Memory B cell (primary cell): ENCODE measurements at places on chromosomes 13 and 19.

DNA sequence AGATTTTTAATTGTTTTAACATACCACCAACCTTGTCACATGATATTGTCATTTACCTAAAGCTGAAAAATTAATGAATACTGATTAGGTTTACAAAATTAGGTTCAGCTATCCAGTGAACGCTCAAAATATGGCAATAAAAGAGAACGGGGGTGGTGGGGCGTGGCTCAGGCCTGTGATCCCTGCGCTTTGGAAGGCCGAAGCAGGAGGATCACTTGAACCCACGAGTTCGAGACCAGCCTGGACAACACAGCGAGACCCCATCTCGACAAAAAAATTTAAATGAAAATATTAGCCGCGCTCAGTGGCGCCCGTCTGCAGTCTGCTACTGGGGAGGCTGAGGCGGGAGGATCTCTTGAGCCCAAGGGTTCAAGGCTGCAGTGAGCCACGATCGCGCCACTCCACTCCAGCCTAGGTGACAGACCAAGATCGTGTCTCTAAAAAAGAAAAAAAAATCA lies 516 bp upstream of the FAM32A start:
- DNase-seq = no peak

DNA sequence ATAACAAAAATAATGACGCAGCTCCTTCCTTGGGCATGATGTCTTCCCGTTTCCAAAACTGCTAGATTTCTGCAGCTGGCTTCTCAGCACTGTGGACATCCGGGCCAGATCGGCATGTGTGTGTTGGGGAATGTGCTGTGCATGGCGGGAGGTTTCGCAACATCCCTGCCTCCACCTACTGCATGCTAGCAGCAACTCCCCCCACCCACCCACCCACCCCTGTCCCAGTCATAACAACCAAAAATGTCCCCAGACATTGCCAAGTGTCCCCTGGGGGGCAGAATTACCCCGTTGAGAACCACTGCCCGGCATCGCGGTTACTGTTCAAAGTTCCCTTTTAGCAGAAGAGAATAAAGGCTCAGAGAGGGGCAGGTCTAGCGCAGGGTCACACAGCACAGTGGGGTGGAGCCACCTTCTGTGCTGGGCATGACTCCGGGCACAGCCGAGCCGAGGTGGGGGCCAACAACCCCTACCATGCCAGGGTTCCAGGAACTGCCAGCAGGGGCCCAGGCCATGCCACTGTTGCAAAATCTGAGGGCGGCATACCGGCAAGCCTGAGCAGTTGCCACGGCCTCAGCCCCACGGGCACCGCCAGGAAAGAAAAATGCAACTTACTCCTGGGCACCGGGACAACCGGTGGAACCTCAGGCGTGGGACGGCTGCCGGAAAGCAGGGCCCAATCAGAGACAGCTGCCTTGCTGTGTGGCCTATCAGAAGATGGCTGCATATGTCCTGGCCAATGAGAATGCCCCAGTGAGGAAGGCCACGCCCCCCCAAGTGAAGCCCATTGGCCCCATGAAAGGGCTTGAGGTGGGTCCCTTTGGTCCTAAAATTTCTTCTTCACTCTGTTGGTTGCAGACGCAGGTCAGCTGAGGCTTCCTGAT lies 22.5 kb upstream of the NFIC start:
- no peak for DNase-seq

DNA sequence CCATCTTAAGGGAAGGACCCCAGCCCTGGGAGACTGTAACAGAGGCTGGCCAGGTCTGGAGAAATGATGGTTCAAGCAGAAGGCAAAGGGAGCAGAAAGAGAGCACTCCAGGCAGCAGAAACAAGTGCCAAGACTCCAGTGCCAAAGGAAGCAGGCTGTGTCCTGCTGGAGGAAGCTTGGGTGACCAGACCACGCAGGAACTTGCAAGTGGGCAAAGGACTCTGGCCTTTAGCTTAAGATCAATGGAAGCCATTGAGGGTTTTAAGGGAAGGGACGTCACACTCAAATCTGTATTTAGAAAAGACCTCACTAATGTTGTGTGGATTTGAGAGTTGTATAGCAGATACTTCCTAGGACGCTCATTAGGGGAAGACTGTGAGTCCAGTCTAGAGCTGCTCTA lies 95.5 kb downstream of the MIPEP start:
- DNase-seq = no peak

DNA sequence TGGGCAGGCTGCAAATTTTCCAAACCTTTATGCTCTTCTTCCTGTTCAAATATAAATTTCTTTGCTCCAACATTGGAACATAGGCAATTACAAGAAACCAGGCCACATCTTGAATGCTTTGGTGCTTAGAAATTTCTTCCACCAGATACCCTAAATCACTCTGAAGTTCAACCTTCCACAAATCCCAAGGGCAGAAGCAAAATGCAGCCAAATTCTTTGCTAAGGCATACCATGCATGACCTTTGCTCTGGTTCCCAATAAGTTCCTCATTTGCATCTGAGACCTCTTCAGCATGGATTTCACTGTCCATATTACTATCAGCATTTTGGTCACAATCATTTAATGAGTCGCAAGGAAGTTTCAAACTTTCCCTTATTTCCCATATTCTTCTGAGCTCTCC lies 130.9 kb downstream of the DIAPH3 start:
- no peak for DNase-seq

DNA sequence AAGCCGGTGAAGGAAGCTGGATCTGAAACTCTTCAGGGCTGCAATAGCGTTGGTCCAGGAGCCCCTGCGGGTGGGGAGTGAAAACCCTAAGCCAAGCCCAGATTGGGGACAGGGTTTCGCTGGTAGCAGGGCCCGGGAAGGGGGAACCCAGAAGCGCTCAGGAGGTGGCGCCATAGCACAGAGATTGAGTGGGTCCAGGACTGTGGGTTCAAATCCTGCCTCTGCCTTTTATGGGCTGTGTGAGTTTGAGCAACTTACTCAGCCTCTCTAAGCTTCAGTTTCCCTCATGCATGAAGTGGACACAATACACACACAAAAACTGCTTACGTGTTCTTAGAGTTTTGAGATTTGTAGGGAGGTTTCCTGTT lies 8.3 kb upstream of the SYCN start:
- DNase-seq = no peak

- DNase-seq = no peak
These were observed 34.0 kb downstream of the IGFL3 start for GRCh38 chr19:46090444-46090843.

- no peak for DNase-seq
These were observed 22.2 kb downstream of the PCID2 start for GRCh38 chr13:113186061-113186900.

DNA sequence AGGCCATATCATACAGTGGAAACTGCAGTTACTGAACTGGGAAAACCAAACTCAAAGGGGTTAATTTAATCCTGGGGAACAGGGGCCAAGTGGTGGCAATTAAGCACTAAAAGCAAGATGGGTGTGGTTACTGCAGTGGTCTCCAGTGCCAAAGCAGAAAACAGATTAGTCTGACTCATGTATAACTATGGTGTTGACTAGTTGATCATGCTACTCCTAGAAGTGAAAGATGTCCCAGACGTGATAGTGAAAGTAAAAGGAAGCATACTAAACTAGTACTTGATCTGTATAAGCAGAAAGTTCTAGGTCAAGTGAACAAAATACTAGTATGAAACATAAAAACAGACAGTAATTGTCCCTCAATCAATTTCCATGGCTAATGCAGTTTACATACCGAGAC lies 360.0 kb upstream of the SLITRK5 start:
- no peak for DNase-seq

DNA sequence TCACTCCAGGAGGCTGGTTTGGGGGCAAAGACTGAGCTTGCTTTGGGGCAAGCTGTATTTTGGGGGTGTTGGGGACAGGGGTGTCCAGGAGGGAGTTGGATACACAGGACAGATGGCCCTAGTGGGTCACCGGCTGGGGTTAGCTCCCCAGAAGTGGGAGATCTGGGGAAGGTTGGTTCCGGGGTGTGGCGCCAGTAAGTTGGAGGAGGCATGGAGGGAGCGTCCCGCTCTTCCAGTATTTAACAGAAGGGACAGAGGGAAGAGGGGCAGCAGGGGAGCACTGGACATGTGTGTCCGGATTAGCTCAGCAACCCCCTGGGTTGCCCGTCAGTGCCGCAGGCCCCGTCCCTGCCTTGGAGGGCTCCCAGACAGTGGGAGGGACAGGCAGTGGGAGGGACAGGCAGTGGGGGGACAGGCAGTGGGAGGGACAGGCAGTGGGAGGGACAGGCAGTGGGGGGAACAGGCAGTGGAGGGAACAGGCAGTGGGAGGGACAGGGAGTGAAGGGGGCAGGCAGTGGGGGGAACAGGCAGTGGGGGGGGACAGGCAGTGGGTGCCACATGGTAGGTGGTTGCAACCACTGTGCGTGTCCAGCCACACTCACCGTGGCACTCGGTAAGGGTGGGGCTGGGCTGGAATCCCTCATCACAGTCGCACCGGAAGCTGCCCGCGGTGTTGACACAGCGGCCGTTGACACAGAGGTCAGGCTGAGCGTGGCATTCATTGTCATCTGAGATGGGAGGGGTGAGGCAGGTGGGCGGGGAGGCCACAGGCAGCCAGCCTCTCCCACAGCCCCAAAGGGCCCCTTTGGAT lies 33.2 kb downstream of the CCL25 start:
- DNase-seq = no peak

DNA sequence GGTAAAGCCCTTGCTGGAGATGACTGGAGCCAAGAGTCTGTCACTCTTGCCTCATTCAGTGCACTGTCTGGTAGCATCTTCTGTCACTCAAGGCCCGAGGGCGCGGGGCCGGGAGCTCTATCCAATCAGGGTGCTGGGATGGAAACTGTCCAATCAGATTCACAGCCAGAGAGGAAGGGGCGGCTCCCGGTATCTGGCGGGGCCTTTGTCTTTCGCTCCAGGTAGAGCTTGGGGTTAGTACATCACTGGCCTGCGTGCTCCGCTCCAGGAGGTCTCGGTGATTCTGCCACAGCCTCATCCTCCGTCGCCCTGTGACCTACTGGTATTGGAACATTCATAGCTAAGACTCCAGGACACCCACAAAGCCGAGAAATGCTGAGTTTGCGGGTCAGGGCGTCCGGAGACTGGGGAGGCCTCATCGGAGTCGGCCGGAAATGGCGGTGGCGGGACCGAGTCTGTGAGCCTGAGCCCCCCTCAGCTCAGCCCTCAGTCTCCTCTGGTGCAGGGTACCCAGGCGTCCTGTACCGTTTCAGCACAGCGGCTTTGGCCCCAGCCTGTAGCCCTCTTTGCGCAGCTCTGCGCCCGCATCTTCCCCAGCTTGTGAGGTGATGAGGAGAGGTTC lies 20.6 kb upstream of the ZNF430 start:
- peak; percentile 90 for DNase-seq

DNA sequence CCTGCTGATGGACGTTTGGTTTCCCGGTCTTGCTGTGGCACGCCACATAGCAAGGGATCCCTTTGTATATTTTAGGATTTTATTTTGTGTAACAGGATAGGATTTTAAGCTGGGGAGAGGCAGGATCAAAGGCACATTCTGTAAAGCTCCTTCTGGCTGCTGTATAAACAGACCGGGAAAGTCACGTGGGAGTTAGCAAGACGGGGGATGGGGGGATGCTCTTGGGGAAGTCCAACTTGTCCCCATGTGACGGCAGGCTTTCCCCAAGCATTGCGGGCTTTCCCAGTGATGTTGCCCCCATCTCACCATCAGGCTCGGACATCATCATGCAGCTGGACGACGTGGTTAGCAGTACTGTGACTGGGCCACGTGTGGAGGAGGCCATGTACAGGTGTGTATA lies 5.8 kb downstream of the QTRT1 start:
- no peak for DNase-seq

- peak; percentile 23 for DNase-seq
These were observed 10.0 kb downstream of the COL5A3 start for GRCh38 chr19:10000171-10000826.

DNA sequence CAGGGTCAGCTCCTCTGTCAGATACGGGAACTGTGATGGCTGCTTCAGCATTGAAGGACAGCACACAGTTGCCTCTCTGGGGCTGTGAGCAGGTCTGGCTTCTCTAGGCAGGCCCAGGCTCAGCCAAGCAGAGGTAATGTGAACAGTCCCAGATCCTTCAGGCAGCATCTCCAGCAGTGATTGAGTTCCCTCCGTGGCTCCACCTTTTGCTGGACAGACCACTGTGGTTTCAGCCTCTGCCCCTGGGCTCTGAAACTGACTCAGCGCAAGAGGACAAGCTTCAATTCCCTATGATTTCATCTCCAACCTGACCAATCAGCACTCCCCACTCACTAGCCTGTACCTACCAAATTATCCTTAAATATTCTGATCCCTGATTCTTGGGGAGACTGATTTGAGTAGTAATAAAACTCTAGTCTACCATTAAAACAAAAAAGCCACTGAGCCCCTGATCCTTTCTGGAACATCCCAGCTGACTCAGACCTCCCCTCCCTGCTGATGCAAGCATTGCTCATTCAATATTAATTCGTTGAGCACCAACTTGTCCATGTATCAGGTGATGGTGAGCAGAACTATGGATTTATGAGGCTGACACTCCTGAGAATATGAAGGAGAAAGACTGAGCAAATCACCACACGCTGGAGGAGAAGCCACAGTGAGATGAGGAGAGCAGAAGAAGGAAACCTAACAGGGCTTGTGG lies 16.7 kb downstream of the GSX1 start:
- no peak for DNase-seq

- DNase-seq = no peak
These were observed 9.5 kb downstream of the GAS6 start for GRCh38 chr13:113854238-113855011.

GRCh38 chr13:26255115-26255514 lies 1.2 kb downstream of the CDK8 start:
- DNase-seq = no peak

GRCh38 chr13:39394796-39395678 lies 208.0 kb downstream of the LHFPL6 start:
- DNase-seq = no peak

- DNase-seq = no peak
These were observed 1001.7 kb downstream of the PCDH17 start for GRCh38 chr13:58633226-58633625.

GRCh38 chr19:13052447-13053175 lies 50.0 kb downstream of the LYL1 start:
- DNase-seq = no peak

DNA sequence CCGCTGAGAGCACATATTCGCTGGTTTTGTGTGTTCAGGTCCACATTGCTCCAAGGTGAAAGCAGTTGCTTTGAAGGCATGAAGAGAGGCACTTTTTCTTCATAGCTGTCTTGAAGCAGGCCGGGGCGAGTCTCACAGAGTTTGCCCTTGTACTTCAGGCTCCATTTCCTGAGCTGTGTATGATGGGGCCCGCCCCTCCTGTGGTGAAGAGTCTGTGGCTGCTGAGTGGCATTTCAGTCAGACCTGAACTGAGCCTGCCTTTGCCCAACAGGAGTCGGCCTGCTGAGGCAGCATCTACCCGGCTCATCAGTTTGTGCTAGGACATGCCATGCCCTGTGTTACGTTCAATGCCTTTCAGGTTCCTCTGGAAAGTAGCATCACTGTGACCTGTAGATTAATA lies 44.4 kb upstream of the C1QTNF9 start:
- no peak for DNase-seq

- no peak for DNase-seq
These were observed 16.8 kb downstream of the NRTN start for GRCh38 chr19:5821521-5822180.

GRCh38 chr19:34120846-34121639 lies 51.3 kb upstream of the LSM14A start:
- DNase-seq = peak; percentile 16
